ENCODE measurements at places on chromosomes 7 and 10.
A peak's percentile ranks its signal among the peaks of the same experiment; 100 is the strongest.

GRCh38 chr10:60883187-60883586 is 60.8 kb downstream of the RHOBTB1 start:
- DNase-seq = no peak

DNA sequence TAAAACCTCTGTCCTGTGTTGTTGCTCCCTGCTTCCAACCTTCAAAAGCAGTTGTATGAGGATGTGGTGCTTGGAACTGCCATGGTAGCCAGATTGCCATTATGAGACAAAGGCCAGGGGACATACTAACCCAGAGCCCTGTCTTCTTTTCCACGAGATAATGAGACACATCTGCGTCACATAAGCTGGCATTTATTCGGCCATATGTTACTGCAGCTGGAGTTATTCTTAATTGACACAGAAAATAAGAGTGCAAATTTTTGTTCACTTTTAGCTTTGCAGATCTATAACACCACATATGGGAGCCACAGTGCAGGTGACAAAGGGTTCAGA is 15.5 kb upstream of the PDLIM1 start:
- DNase-seq = no peak

- DNase-seq = no peak
Observed at GRCh38 chr7:81790686-81791085, 20.8 kb upstream of the HGF start.

GRCh38 chr7:157506268-157506667 is 169.5 kb downstream of the DNAJB6 start:
- peak; percentile 29 for DNase-seq

GRCh38 chr10:86284355-86285105 is 82.1 kb downstream of the GRID1 start:
- peak; percentile 37 for DNase-seq

GRCh38 chr10:70053218-70053840 is 683 bp downstream of the MACROH2A2 start:
- no peak for DNase-seq

DNA sequence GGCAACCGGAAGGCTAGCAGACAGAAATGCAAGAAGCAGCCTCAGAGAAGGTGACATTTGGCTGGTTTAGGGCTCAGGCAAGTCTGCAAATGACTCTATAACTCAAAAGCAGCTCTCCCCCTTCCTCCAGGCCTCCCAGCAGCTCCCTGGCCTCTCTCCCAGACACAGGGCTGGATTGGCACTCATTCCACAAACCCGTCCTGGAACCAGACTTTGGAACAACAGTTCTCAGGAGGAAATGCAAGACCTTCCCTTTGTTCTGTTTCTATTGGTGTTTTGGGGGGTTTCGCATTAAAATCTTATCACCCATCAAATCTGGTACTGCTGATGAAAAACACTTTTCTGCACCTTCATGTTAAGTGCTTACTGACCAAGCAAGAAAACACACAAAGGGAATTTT is 40.3 kb upstream of the EFCAB10 start:
- peak; percentile 89 for DNase-seq

DNA sequence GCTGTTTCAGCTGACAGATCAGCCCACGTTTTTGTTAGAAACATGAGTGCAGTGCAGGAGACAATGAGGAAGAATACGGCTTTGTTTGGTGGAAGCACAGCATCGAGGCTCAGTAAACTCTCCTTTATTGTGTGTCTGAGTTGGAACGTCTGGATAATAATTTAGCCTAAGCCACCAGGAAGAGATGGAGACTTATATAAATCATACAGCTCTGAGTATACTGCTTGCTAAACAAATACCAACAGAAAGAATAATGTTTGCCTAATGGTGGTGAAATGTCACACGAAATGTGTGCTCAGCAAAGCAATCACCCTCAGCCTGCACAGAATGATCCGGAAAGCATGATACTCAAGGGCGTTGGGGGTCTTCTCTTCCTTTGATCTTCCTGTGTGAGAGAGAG is 664.1 kb upstream of the ADARB2 start:
- no peak for DNase-seq

DNA sequence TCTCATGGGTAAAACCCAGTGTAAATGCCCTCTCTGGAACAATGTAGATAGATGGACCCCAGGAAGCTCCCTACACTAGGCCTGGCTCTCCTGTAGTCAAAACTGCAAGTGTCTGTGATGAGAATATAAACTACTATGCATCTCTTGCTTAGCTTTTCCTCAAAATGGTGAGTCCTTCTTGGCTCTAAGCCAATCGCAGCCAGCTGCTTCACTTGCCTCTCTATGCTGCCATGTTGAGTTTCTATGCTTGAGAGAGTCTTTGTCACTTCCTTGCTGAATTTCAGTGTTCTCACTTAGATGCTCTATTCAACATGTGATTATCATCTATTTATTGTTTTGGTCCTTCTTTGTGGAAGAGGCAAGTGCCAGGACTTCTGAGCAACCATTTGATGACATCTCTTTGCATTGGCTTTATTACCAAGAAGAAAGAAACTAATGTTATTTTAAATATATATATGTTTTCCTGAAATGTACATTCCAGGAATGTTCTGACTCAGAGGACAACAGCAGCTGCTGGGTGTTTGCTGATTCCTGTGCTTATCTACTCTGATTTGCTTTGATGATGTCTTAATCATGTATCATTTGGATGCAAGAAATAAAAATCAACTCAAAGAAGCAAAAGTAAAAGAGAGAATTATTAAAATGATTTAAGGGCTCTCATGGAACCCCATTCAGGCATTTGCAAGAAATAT is 16.6 kb downstream of the TAS2R40 start:
- DNase-seq = no peak

DNA sequence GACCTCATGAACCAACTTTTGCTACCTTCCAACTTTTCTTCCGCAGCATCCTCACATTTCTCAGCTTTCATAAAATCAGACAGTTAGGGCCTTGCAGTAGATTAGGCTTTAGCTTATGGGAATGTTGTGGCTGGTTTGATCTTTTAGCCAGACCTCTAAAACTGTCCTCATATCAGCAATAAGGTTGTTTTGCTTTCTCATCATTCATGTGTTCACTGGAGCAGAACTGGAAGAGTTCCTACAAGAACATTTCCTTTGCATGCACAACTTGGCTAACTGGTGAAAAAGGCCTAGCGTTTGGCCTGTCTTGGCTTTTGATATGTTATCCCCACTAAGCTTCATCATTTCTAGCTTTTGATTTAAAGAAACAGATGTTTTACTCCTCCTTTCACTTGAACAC is 130.0 kb upstream of the LRRTM3 start:
- no peak for DNase-seq

All from sigmoid colon (tissue), 7 donors.